GM13976 (cell line): ENCODE measurements at places on chromosomes 11 and 22.

- no peak for DNase-seq
These were observed 129.1 kb downstream of the COMMD9 start for GRCh38 chr11:36160091-36160490.

DNA sequence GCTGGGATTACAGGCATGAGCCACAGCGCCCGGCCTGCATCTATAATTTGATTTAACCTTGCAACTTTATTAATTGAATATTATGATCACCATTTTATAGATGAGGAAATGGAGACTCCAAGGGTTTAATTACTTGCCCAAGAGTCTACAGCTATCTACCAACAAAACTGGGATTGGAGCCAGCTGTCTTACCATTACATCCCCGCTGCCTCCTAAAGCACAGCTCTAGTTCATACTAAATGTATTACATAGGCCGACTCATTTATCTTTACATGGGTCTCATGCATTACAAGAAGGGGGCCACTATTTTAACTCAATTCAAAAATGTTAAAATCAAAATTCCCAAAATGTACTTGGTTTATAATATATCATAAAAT is 14.1 kb upstream of the TMA7B start:
- no peak for DNase-seq

DNA sequence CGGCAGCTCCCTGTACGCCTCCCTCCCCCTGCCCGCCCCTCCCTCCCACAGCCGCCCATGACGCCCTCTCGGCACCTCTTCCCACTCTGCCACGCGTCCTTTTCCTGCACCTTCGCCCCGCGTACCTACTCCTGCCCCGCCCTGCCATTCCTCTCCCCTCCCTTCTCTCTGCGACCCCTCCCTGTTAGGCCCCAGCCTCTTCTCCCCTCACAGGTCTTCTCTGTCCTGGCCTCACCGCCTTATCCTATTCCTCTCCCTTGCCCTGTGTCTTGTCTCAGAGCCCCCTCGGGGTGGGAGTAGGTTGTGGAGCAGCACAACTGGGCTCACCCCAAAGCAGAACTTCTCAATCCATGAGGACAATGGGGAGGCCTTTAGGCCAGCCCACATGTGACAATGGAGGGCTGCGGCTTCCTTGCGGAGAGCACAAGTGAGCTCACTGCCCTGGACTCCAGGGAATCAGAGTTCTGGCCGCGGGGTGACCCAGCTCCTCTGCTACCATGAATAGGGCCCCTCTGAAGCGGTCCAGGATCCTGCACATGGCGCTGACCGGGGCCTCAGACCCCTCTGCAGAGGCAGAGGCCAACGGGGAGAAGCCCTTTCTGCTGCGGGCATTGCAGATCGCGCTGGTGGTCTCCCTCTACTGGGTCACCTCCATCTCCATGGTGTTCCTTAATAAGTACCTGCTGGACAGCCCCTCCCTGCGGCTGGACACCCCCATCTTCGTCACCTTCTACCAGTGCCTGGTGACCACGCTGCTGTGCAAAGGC is 539 bp downstream of the SLC35C1 start:
- no peak for DNase-seq

DNA sequence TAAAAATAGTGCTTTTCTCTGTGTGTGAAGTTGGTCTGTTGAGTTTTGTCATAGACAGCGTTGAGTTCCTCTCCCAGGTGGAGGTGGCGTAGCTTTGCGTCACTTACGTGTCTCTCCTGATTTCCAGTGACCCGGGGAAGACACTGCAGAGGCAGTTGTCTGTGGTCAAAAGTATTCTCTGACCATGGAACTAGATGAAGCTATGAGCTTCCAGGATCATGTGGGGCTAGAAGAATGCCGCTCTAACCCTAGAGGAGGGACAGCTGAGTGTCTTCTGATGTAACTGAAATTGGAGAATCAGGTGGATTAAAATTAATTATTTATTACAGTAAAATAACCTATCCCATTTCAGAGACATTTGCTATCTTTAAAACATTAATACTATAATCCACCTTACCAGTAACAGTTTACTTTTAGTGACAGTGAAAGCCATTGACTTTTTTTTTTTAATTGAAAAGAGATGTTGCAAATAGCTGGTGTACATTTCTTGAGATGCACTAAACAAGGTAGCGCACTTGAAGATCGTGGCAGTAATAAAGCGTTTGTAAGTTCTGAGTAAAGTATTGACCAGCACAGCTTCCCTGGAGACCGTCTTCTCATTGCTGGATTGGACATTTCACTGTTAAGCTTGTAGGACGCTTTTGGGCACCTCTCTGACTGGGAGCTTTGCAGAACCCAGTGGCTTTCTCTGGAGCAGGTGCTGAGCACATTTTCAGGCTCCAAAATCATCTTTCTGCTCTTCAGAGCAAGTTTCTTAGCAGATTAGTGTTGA is 9.7 kb downstream of the CAT start:
- no peak for DNase-seq

- no peak for DNase-seq
These were observed 626 bp upstream of the LIMK2 start for GRCh38 chr22:31211482-31211861.

DNA sequence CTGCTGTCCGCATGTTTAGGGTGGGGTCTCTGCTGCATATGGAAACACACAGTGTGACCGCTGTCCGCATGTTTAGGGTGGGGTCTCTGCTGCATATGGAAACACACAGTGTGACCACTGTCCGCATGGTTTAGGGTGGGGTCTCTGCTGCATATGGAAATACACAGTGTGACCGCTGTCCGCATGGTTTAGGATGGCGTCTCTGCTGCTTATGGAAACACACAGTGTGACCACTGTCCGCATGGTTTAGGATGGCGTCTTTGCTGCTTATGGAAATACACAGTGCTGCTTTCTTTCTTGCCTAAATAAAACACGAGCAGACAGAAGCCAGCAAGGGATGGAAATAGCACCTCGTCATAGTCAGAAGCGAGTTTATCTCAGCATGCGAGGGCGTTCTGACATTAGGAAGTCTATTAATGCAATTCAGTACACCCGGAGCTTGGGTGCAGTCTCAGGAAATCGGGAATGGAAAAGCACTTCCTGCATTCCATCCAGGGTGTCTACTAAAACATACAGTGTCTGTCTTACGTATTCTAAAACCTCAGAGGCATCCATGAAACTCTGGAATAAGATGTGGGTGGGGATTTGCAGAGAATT is 32.6 kb upstream of the TOLLIP start:
- no peak for DNase-seq

DNA sequence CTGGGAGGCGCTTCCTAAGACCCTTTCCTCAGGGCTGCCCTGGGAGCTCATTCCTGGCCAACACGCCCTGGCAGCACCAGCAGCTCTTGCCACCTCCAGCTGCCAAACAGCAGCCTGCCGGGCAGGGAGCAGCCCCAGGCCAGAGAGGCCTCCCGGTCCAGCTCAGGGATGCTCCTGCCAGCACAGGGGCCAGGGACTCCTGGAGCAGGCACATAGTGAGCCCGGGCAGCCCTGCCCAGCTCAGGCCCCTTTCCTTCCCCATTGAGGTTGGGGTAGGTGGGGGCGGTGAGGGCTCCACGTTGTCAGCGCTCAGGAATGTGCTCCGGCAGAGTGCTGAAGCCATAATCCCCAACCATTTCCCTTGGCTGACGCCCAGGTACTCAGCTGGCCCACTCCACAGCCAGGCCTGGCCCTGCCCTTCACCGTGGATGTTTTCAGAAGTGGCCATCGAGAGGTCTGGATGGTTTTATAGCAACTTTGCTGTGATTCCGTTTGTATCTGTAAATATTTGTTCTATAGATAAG is 7.6 kb downstream of the SLC39A13 start:
- DNase-seq, result no peak

GRCh38 chr11:83852775-83853442 is 566.7 kb upstream of the CCDC90B start:
- no peak for DNase-seq

GRCh38 chr22:44988671-44989070 is 21.1 kb downstream of the PHF21B start:
- DNase-seq, result no peak

DNA sequence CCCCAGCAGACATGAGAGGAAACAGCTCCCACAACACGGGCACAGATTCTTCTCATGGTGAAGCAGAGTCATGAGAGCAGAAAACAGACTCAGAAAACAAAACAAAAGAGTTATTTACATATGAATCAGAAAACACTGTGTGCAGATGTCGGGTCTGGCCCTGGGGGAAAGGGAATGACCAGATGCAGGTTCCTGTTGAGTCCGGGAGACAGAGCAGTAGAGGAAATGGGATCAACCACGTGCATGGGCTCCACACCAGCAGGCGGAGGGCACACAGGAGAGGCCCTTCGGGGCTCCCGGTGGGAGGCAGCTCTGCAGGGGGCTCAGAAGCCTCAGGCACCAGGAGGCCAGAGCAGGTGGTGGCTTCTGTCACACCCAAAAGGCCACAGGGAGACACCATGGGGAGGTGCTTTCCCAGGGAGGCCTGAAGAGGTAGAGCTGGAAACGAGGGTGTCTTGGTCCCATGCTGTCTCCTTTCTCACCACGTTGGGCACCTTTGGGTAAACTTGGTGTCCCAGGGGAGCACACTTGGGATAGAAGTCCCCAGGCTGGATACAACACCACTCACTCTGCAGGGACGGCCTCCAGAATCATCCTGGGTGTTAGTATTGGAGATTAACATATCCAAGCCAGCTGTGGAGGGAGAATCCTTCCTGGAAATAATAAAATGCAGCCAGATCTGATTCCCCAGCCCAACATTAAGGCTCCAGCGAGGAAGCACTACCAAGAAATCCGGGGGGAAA is 764.7 kb downstream of the BRD1 start:
- no peak for DNase-seq

GRCh38 chr11:63214093-63214492 is 29.3 kb downstream of the SLC22A25 start:
- DNase-seq, result no peak

GRCh38 chr22:50544078-50544745 is 1.5 kb upstream of the KLHDC7B start:
- peak; percentile 81 for DNase-seq

- DNase-seq, result peak; percentile 97
These were observed at the start of gene TMEM134 for GRCh38 chr11:67468759-67469507. TSS of gene TMEM134 (minus strand) at chr11:67469251. CDS start at chr11:67469192, 59 bp downstream.

- DNase-seq, result no peak
These were observed 309.7 kb upstream of the MTNR1B start for GRCh38 chr11:92659793-92660192.

DNA sequence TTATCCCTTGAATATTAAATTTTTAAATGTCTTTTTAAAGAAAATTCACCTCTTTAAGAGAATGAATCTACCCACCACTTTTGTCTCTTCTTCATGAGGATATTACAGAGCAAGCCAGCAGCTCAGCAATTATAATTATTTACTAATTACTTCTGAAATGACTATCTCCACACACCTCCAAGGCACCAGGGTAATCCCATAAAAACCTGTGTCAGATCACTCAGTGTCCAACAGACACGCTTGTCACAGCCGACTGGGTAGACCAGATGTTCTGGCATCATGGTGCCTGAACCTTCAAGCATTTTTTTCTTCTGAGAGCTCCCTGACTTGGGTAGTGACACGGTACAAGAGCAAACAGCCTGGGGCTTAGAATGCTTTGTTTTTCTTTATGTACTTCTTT is 61.4 kb downstream of the EFCAB6 start:
- DNase-seq, result no peak

DNA sequence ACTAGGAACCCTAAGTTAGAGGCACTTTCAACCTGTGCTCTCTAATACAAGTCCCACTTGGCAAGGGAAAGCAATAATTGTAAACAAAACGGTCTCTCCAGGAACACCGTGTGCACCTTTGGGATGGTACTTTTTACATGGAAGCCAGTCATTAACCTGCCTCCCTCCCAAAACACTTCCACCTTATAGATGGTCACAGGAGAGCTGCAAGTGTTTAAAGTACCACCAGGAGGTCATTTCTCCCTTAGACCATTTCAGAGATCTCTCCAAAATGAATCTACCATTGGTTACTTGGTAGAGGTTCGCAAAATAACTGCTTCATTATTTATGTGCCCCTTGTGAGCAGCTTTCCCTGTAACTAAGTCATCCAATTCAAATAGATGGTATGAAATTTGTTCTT is 375.3 kb downstream of the DYNC2H1 start:
- no peak for DNase-seq

GRCh38 chr11:105673089-105673488 is 63.2 kb downstream of the GRIA4 start:
- DNase-seq, result no peak
